Endothelial cell (in vitro differentiated cells): ENCODE measurements at places on chromosomes 1 and 21. TPM values are rescaled to one million over a fixed set of nuclear protein-coding genes. Genes with fewer than 3 reads are reported as not detected.

The C4BPB gene
- total RNA-seq, result 6.6 TPM

The FAAH gene
- 2.7 TPM for total RNA-seq

The LGR6 gene
- 0.23 TPM for total RNA-seq

The VANGL1 gene
- total RNA-seq, result 14.9 TPM

The NR5A2 gene
- 7.0 TPM for total RNA-seq

The PHTF1 gene
- 35.4 TPM for total RNA-seq

The STYXL2 gene
- total RNA-seq, result 1.9 TPM

The ATP6V1G3 gene
- not detected for total RNA-seq

The MRAP gene
- total RNA-seq, result not detected

The SLAMF6 gene
- total RNA-seq, result not detected

The BRDT gene
- not detected for total RNA-seq

- no peak overlapping the region for H3K4me3 ChIP-seq
- H3K27me3 ChIP-seq, result peaks cover 3% of the 10 kb centered on the region
- H3K36me3 ChIP-seq, result peaks cover 4% of the 10 kb centered on the region
- peaks cover 21% of the 10 kb centered on the region for H3K4me1 ChIP-seq
- DNase-seq, result no peak
- H3K27ac ChIP-seq, result no peak overlapping the region
Measured at GRCh38 chr1:114468710-114469468, 42.1 kb downstream of the TRIM33 start.

- DNase-seq, result no peak
- H3K4me1 ChIP-seq, result no peaks in the 10 kb centered on the region
- no peak overlapping the region for H3K27ac ChIP-seq
- H3K4me3 ChIP-seq, result no peak overlapping the region
Measured at GRCh38 chr1:220239966-220240365, 32.3 kb downstream of the RAB3GAP2 start.

DNA sequence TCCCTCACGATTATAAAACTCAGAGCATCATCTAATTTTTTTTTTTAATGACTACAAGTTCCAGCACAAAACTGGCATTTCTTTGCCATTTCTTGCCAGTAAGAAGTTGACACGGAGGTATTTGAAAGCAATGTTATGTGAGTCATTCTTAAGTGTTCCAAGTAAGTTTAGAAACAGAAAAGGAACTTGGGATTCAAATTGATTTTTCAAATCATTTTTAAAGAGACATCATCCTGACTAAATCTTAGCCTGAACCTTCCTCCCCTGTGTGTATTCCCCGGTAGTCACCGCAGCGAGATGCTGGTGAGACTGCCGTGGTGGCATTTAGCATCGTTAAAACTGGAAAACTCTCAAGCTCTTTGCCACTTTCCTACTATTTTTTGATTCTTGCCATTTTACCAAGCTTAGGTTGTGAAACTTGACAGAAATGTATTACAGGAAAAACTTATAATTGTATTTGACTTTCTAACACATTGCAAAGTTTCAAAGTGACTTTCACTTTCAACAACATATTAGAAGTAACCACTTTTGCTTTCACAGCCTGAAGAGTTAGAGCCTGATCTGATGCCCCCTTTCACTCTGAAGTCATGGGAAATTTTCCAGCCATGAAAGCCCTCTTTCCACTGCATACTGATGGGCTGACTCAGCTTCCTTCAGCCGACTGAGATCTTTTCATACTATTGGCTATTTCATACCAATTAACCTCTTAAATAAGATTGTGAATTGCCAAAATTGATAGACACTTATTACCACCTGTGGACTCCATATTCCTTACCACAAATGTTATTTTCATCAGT, 61.4 kb downstream of the OLFML2B start:
- peaks cover 12% of the 10 kb centered on the region for H3K36me3 ChIP-seq
- peaks cover 5% of the 10 kb centered on the region for H3K4me1 ChIP-seq
- no peak overlapping the region for H3K4me3 ChIP-seq
- peaks cover under 1% of the 10 kb centered on the region for H3K27me3 ChIP-seq

GRCh38 chr1:66690666-66691381, 61.4 kb upstream of the DYNLT5 start:
- peaks cover 4% of the 10 kb centered on the region for H3K27me3 ChIP-seq
- H3K36me3 ChIP-seq, result no peaks in the 10 kb centered on the region
- no peak overlapping the region for H3K4me3 ChIP-seq
- no peak for DNase-seq
- H3K4me1 ChIP-seq, result peaks cover 20% of the 10 kb centered on the region

DNA sequence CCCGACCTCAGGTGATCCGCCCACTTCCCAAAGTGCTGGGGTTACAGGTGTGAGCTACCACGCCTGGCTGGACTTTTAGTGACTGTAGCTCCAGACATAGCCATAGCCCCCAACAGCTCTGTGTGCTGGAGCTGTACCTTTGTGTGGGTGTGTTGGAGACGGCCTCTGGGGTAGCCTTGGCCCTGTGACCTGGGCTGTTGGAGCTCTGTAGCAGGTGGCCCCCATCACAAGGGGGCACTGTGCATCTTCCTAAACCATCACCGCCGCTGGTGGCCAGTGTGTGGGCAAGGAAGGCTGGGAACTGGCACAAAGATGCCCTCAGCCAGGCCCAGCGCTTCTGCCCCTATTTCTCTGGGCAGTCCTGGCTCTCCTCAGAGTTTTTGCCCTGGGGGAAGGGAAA, 38.4 kb upstream of the FOXO6 start:
- H3K4me3 ChIP-seq, result no peak overlapping the region
- peaks cover 2% of the 10 kb centered on the region for H3K27me3 ChIP-seq
- H3K36me3 ChIP-seq, result no peaks in the 10 kb centered on the region
- H3K27ac ChIP-seq, result no peak overlapping the region

DNA sequence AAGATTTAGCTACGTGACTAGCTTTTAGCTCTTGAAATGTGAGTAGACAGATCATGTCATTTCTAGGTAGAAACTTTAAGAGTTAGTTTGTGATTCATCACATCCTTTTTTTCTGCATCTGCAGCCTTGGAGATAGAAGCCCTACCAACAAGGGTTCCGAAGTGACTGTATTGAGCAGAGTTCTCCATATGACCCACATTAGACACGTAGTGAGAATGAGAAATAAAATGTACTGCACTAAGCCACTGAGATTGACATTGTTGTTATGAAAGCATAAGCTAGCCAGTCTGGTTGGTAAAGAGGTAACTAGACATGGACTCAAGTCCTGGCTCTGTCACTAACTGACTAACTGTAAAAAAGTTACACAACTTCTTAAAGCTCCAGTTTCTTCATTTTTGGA, 296.1 kb downstream of the PDE4B start:
- no peak overlapping the region for H3K4me3 ChIP-seq
- H3K27ac ChIP-seq, result no peak overlapping the region
- H3K4me1 ChIP-seq, result no peaks in the 10 kb centered on the region
- H3K27me3 ChIP-seq, result no peaks in the 10 kb centered on the region
- no peaks in the 10 kb centered on the region for H3K36me3 ChIP-seq
- DNase-seq, result no peak

DNA sequence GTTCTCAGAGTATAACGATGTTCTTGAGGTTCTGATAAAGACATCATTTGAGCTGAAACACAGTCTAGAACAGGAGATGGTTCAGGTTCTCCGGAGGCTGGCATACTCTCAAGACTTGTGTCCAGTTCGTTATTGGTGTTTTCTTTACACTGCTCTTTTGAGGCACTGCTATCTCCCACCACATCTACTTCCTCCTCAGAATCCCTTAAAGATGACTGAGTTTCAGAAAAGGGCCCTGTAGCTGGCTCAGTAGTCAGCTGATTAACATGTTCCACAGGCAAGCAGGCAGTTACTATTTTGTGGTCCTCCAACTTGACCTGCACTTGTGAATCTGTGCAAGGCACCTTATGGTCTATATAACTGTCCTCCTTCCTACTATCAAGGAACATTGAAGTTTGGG, 50.2 kb downstream of the ZZZ3 start:
- no peak overlapping the region for H3K4me3 ChIP-seq
- H3K27ac ChIP-seq, result no peak overlapping the region
- H3K27me3 ChIP-seq, result no peaks in the 10 kb centered on the region
- DNase-seq, result no peak
- H3K36me3 ChIP-seq, result peaks cover 11% of the 10 kb centered on the region

DNA sequence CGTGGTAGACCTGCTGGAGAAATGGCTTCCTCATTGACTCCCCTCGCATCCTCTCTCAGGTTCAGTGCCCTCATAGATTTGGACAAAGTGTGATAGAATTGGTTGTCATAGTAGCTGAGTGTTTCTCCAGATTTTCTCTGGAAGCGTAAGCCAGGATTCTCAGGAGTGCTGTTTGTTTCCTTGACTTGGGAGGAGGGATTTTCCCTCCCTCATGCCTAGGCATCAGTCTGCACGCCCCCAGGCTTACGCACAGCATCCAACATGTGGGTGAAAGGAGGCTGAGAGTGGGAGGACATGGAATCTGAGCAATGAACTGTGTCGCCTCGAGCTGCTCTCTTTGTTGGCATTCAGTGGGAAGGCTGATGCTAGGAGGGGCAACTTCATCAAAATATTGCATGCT, 503.5 kb downstream of the LTN1 start:
- no peak for DNase-seq
- no peak overlapping the region for H3K27ac ChIP-seq
- no peak overlapping the region for H3K4me3 ChIP-seq
- no peaks in the 10 kb centered on the region for H3K36me3 ChIP-seq
- peaks cover 4% of the 10 kb centered on the region for H3K27me3 ChIP-seq
- no peaks in the 10 kb centered on the region for H3K4me1 ChIP-seq

- no peak for DNase-seq
- H3K27me3 ChIP-seq, result peaks cover 4% of the 10 kb centered on the region
- H3K4me3 ChIP-seq, result no peak overlapping the region
- H3K4me1 ChIP-seq, result peaks cover 13% of the 10 kb centered on the region
- H3K27ac ChIP-seq, result no peak overlapping the region
- no peaks in the 10 kb centered on the region for H3K36me3 ChIP-seq
Measured at GRCh38 chr1:24149866-24150233, 6.9 kb upstream of the IL22RA1 start.

GRCh38 chr1:216293683-216294082, 129.6 kb downstream of the USH2A start:
- no peaks in the 10 kb centered on the region for H3K27me3 ChIP-seq
- no peaks in the 10 kb centered on the region for H3K36me3 ChIP-seq
- no peak overlapping the region for H3K27ac ChIP-seq
- H3K4me1 ChIP-seq, result no peaks in the 10 kb centered on the region

- H3K27me3 ChIP-seq, result peaks cover 2% of the 10 kb centered on the region
- no peak overlapping the region for H3K27ac ChIP-seq
- H3K4me3 ChIP-seq, result no peak overlapping the region
- peaks cover 7% of the 10 kb centered on the region for H3K36me3 ChIP-seq
- H3K4me1 ChIP-seq, result no peaks in the 10 kb centered on the region
- no peak for DNase-seq
Measured at GRCh38 chr1:157721985-157722384, 21.4 kb upstream of the FCRL3 start.

DNA sequence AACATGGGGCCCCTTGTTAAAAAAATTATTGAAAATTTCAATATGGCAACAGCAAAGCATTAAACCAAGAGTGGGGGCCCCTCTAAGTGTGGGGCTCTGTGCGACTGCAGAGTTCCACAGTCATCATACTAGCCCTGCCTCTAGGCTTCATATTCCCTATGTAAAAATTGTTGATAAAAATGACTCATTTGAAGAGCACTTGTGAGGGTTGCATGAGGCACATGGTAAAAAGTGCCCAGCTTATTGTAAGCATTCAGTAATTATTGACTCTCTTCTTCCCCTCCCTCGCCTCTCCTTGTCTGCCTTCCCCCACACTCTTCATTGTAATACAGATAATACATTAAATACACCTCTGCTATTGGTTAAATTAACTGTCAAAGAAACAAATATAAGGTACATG, 86.7 kb upstream of the PTBP2 start:
- no peak for DNase-seq
- no peaks in the 10 kb centered on the region for H3K4me1 ChIP-seq
- H3K4me3 ChIP-seq, result no peak overlapping the region
- H3K27ac ChIP-seq, result no peak overlapping the region

GRCh38 chr1:213852107-213852506, 135.7 kb upstream of the PROX1 start:
- H3K27me3 ChIP-seq, result peaks cover 1% of the 10 kb centered on the region
- H3K36me3 ChIP-seq, result no peaks in the 10 kb centered on the region
- no peaks in the 10 kb centered on the region for H3K4me1 ChIP-seq
- DNase-seq, result no peak
- H3K27ac ChIP-seq, result no peak overlapping the region

- no peaks in the 10 kb centered on the region for H3K36me3 ChIP-seq
- no peaks in the 10 kb centered on the region for H3K27me3 ChIP-seq
- peaks cover 6% of the 10 kb centered on the region for H3K4me1 ChIP-seq
- H3K27ac ChIP-seq, result no peak overlapping the region
Measured at GRCh38 chr1:233791721-233792120, 112.8 kb upstream of the SLC35F3 start.

DNA sequence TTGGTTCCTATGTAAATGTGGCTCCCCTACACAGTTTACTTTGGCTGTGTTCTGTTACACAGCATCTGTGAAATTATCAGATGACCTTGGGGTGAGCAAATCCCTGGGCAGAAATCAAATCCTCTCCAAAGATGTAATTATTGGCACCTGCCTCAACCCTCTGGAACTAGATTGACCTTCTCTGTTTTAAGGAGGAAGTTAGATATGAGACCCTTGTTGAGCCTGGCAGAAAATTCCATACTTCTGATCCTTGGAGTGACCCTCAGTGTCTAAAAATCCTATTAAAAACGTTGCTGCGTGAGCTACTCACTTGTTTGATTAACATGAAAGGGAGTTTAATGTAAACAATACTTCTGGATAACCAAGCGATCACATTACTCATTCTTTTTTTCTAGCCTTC, 122.0 kb downstream of the CLIC6 start:
- no peaks in the 10 kb centered on the region for H3K36me3 ChIP-seq
- H3K4me3 ChIP-seq, result no peak overlapping the region
- DNase-seq, result no peak
- no peaks in the 10 kb centered on the region for H3K4me1 ChIP-seq

GRCh38 chr1:30250338-30250983, 472.9 kb downstream of the MATN1 start:
- no peak for DNase-seq
- H3K4me1 ChIP-seq, result no peaks in the 10 kb centered on the region
- H3K36me3 ChIP-seq, result no peaks in the 10 kb centered on the region
- H3K27me3 ChIP-seq, result peaks cover 1% of the 10 kb centered on the region
- no peak overlapping the region for H3K27ac ChIP-seq

GRCh38 chr1:167737169-167737568, 15.4 kb downstream of the MPZL1 start:
- H3K27me3 ChIP-seq, result peaks cover 5% of the 10 kb centered on the region
- H3K36me3 ChIP-seq, result peaks cover 29% of the 10 kb centered on the region
- no peak overlapping the region for H3K4me3 ChIP-seq
- H3K27ac ChIP-seq, result no peak overlapping the region
- no peak for DNase-seq
- peaks cover 38% of the 10 kb centered on the region for H3K4me1 ChIP-seq

GRCh38 chr1:196723325-196724185, 51.1 kb upstream of the CFHR3 start:
- no peak overlapping the region for H3K27ac ChIP-seq
- H3K36me3 ChIP-seq, result no peaks in the 10 kb centered on the region
- no peak overlapping the region for H3K4me3 ChIP-seq
- DNase-seq, result peak; percentile 59
- no peaks in the 10 kb centered on the region for H3K4me1 ChIP-seq

GRCh38 chr1:11664336-11665065, 501 bp downstream of the FBXO6 start:
- H3K36me3 ChIP-seq, result no peaks in the 10 kb centered on the region
- no peak overlapping the region for H3K4me3 ChIP-seq
- H3K27me3 ChIP-seq, result peaks cover 7% of the 10 kb centered on the region
- no peak for DNase-seq
- no peak overlapping the region for H3K27ac ChIP-seq
